ENCODE measurements at places on chromosomes 13 and 19.
A peak's percentile ranks its signal among the peaks of the same experiment; 100 is the strongest.

GRCh38 chr19:14582894-14583340 is at the start of gene CLEC17A:
Gene CLEC17A (plus strand): TSS chr19:14583084. CDS start chr19:14583161, 77 bp downstream.
- peak; percentile 91 for DNase-seq

DNA sequence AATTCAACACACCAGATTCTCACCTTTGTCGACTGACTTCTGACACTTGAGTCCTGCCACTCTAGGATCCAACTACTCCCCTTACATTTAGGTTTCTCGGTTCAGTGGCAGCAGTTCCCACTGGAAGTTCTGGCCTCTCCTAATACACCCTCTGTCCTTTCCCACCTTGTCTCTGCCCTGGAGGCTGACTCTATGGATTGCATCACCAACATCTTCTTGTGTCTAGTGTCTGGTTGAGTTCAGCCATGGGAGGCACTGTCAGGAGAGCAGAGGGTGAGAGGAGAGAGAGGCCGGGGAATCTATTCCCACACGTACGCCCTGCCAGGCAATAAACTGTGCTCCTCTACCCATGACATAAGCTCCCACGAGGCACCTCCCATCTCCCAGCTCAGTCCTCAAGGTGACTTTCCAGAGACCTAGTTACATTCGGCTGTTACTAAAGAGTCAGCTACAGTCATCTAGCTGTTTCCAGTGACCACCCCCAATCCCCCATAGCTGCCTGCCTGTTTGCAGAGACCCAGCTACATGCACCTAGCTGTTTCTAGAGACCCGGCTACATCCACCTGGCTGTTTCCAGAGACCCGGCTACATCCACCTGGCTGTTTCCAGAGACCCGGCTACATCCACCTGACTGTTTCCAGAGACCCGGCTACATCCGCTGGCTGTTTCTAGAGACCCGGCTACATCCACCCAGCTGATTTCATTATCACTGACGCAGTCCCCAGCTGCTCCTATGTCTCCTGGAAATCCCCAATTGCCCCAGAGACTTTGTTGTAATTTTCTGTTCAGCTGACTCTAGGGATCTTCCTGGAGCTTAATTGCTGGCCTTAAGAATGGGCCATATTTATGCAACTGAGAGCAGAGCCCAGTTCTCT is 8.1 kb upstream of the LILRB4 start:
- no peak for DNase-seq

GRCh38 chr13:88544836-88545235 is 873.7 kb downstream of the SLITRK5 start:
- no peak for DNase-seq

DNA sequence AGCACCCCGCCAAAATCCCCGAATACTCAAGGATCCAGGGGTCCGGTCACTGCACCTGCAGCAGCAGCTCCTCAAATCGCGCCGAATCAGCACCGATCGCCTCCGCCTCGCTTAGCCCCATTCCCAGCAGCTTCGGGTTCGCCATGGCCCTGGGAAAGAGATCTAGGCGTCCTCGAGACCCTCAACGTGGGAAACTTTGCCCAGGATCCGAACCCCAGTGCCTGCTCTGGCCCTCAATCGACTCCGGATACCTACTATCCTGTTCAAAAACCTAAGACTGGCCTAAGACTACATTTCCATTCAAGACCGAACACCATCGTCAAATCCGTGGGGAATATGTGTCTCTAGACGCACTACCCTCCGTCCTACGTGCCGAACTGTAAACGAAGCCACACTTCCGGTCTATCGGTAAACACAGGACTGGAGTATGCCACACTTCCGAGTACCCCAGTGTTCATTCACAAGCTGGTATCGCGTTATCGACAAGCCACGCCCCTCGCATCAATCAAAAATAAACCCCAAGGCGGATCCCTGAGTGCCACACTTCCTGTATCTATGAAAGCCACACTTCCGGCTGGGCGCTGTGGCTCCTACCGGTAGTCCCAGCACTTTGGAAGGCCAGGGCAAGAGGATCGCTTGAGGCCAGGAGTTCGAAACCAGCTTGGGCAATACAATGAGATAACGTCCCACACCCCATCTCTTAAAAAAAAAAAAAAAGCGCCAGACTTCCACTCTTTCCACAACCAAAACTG is at the start of gene PIH1D1:
Gene PIH1D1, minus strand, starts transcription at position 385 of the 752 bp plus-strand sequence. Its CDS starts 240 bp downstream, at position 145.
- DNase-seq = peak; percentile 98

GRCh38 chr13:79314652-79315051 is 91.4 kb downstream of the RBM26 start:
- DNase-seq = no peak

- no peak for DNase-seq
These were observed 67.1 kb downstream of the LRCH1 start for GRCh38 chr13:46620029-46620428.

GRCh38 chr19:4701557-4701956 is 22.1 kb downstream of the DPP9 start:
- DNase-seq = no peak

- DNase-seq = peak; percentile 61
These were observed 69.8 kb downstream of the KCNRG start for GRCh38 chr13:50085063-50085462.

DNA sequence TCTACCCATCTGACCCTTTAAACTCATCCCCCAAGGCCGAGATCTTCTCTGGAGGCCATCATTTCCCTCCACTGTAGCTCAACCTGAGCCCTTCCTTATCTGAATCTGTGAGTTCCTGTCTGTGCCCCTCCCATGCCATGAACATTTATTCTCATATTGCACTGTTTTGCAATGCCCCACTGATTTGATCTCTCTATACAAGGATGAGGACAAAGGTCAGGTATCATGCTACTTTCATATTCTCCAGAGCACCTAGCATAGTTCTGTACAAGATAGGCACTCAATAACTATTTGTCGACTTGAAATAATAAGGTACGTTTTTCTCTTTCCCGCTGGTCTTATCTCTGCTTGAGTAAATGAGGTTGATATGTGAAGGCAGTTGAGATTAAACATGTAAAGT is 135.5 kb downstream of the KLF5 start:
- no peak for DNase-seq

- DNase-seq = no peak
These were observed 178.0 kb upstream of the MIR17HG start for GRCh38 chr13:91169321-91170050.

GRCh38 chr13:112735791-112736190 is 46.0 kb downstream of the ATP11A start:
- no peak for DNase-seq

DNA sequence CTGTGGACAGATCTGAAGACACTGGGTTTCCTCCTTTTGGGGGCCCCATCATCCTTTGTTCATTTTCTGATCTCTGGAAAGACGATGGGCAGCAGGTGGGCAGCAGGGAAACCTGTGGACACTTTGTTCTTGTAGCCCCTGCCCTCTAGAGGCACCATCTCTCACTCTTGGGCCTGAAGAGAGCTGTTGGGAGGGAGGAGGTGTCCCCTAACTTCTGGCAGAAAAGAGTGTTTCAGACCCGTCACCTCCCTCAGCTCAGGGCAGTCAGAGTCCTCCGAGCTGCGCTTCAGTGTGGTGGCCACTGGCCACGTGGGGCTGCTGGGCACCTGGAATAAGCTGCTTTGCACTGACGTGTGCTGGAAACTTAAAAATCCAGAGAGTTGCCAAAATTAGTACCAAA is 26.9 kb upstream of the RNF17 start:
- no peak for DNase-seq

DNA sequence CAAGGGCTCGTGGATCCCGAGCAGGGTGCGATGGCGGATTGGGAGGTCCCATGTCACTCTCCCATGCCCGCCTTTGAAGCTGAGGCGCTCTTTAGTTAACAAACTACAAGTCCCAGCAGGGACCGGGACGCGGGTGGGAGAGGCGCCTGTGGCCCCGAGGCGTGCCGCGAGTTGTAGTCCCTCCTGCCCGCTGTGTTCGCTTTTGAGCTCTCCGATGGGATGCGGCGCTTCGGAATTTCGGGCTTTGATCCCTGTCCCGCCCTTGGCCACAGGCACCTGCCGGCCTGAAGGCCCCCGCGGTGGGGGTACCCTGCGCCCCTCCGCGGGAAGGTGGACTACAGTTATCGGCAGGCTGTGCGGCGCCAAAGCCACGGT is 11.0 kb downstream of the CYTH2 start:
- peak; percentile 52 for DNase-seq

- no peak for DNase-seq
These were observed 88.0 kb downstream of the PCCA start for GRCh38 chr13:100176801-100177400.

- DNase-seq = no peak
These were observed 22.9 kb upstream of the POMP start for GRCh38 chr13:28636069-28636468.
